Glomerular endothelial cell (primary cell): ENCODE measurements at places on chromosomes 12 and 14. TPM values are rescaled to one million over a fixed set of nuclear protein-coding genes. Genes with fewer than 3 reads are reported as not detected.

DNA sequence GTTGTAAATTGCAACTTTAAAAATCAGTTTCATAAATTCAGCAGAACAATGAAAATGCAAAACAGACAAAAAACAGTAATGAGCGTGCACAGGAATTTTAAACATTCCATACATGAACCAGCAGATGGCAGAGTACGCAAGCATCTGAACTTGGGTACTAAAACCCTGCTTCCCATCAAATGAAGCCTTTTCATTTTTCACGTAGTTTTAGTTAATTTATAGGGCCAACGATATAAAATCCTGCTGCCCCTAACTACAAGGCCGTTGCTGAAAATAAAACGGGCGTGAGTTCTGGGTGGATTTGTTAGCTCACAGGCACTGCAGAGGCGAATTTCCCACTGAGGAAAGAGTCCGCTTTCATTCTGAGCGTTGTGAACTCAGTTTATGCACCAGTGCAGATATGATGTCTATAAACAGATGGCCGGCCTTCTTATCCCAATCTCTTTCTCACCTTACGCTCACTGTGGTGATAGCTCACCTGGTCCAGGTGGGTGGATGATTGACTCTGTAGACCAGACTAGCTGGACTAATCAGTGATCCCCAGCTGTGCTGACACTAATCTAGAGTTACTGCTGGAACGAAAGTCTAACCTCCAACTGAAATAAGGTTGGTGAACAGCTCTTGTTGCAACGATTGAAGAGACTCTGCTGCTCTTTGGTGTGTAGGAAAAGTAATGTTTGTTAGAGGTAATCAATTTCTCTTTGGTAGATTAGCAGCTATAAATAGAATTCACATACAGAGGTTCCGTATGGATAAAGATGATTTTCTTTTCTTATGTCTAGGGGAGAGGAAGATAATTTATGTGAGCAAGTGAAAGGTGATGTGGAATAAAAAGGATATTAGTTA, 89.2 kb downstream of the PDZRN4 start:
- peak; percentile 20 for DNase-seq

GRCh38 chr14:96832351-96832750, 35.2 kb downstream of the VRK1 start:
- no peak for DNase-seq

DNA sequence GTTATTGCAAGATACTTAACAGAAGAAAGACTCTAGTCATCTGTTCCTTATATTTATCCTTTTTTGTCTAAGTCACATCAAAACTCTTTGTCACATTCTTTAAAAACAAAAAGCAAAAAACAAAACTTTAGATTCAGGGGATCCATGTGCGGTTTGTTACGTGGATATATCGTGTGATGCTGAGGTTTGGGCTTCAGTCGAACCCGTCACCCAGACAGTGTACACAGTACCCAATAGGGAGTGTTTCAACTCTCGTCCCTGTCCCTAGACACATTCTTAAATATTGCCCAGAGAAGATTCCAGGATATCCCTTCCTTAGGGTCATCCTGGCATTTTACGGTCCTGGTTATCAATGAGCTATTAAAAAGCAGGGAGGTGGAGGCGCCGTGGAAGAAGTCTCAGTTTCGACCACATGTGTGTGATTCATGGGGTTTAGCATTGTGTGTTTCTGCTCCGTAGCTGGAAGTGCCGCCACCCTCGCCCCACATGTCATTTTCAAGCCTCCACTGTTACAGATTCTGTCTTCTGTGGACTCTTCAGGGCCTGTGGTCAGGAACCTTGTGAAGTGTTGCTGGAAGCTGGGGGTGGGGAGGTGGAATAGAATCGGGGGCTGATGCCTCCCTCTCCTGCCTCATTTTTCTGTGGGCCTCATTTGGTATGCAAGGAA, 19.9 kb downstream of the CCND2 start:
- no peak for DNase-seq

GRCh38 chr14:37723515-37723914, 128.1 kb downstream of the TTC6 start:
- no peak for DNase-seq

DNA sequence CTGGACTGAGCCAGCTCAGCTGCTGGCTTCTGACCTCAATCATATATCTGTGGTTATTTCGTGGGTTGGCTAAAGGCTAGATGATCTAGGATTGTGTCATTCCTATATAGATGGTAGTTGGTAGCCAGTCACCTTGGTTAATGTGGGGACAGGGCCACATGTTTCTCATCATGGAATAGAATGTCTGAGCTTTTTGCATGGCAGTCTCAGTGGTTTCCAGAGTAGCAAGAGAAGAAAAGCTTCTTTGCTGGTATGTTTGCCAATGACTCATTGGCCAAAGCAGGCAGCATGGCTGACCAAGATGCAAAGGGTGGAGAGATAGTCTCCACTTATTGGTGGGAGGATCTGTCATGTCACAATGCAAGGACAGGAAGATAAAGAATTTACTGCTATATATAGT, 746.4 kb upstream of the FLRT2 start:
- no peak for DNase-seq

- DNase-seq: no peak
Measured at GRCh38 chr14:101175731-101176534, 272.4 kb upstream of the RTL1 start.

GRCh38 chr14:87566991-87567390, 426.0 kb downstream of the GALC start:
- DNase-seq: no peak

DNA sequence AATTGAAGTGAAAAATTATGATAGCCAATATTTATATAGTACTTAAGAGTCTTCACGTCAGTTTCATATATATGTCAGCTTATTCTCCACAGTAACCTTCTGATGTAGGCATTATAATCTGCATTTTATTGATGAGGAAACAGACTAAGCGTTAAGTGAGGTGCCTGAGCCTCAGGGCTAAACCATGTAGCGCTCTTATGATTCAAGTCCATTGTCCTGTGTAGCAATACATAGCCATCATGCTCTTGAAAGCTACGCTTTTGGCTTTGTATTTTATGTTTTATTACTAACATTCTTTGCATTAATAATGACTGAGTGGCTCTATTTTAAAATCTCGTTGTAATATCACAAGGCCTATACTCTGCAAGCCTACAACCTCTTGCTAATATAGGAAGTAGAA, 79.0 kb downstream of the ANO6 start:
- no peak for DNase-seq

DNA sequence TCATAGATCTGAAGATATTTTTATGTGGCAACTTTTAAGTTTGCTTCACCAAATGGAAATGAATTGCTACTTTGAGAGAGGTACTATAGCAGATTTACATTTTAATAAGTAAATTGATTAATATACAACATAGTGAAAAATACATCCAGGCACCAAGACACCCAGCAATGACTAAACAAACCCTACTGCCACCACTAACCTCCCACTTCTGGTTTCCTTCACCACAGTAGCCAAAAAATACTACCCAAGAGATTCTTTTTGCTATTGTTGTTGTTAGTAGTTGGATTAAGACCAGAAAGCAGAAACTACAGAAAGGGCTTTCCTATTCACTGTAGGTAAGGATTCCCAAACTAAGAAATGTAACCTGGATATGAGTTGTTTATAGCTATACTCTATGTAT, 54.1 kb downstream of the COCH start:
- no peak for DNase-seq

- no peak for DNase-seq
Measured at GRCh38 chr14:22526744-22527143, 62.3 kb downstream of the DAD1 start.

DNA sequence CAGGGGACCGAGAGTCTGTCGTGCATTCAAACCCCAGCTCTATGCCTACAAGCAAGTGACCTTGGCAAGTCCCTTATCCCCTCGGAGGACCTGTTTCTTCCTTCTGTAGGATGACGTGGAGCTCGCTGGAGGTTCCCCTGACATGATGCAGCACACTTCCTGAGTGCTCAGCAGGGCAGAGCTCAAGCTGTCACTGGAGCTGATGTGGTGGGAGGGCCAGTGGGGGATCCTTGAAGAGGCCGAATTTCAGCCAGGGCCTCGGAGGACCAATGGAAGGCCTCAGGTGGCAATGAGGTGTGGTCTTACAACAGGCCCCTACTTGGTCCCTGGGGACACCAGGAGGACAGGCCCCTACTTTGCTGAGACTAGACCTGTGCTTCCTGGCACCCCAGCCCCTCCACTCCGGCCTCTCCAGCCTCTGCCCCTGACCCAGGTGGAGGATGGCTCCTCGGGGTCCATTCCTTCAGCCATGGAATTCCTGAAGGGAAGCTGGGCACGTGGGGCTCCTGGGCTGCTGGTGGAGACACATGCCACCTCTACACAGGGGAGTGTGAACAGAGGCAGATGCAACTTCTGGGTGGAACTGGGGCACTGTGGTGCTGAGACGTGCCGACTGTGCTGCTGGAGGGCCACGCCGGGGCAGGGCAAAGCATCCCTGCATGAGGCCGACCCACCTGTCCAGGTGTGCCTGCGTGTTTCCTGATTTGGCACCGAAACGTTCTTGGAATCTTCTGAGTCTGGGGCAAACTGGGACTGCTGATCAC, 18.7 kb upstream of the KIF26A start:
- no peak for DNase-seq

DNA sequence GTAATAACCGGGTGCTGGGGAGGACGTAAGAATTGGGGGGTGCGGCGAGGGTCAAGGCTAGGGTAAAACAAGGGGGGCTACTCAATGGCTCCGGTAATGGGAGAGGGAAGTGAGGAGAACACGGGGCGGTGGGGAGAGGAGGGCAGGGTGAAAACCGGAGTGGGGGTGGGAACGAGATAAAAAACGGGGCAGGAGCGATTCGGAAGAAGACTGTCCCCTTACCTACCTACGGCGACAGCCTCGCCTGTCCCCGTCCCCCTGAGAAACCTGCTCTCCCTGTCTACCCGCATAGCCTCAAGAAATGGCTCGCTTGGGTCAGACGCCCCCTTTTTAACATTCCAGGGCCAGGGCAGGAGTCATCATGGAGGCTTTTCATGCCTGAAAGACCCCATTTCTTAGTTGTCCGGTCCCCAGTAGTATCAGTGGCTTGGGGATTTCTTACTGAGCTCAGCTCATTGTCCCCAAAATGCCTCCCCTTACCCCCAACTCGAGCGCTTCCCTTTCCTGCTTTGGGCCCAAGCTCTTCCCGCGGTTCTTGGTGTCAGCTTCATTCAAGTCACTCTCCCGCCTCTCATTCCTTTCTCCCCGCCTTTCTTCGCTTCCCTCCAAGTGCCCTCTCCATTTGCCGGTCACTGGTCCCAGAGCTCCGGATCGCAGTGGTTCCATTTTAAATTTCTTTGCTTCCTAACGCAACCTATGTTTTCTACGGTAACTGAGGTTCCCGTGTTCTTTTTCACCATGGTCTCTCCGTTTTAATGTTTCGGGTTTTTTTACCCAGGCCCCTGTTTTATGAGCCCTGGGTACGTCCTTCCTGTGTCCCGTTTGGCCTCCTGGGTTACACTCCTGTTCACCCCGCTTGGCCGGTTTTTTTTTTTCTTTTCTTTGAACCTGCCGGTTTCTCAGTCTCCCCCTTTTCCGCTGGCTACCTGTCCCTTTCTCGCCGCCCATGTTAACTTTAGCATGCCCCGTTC, 1.2 kb upstream of the WSB2 start:
- DNase-seq: no peak

DNA sequence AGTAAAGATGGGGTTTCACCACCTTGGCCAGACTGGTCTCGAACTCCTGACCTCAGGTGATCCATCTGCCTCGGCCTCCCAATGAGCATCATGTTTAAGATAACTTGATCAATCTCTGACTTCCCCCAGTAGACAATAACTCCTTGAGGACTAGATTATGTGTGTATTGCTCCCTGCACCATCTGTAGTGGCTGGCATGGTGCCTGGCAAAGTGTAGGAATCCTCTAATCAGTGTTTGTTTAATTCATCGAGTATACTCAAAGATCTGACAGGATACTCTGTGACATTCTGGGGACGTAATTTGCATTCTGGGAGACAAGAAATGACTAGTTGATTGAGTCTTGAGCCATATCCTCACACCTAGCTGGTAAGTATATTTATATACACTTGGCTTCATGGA, 873.5 kb upstream of the TMEM132C start:
- no peak for DNase-seq

Gene NGB
- not detected in 2 replicates for total RNA-seq

Gene SDSL
- 4.3 and 7.8 TPM in 2 replicates for total RNA-seq

Gene TAS2R31
- total RNA-seq: 0.44 and 2.9 TPM in 2 replicates

Gene C1S
- 0.64 and 0.68 TPM in 2 replicates for total RNA-seq

Gene KLRC4
- total RNA-seq: not detected in 2 replicates

Gene IFI27L2
- 27.8 and 33.6 TPM in 2 replicates for total RNA-seq

Gene DCP1B
- 19.2 and 26.4 TPM in 2 replicates for total RNA-seq
